CD4-positive, alpha-beta memory T cell (primary cell): ENCODE measurements at places on chromosomes 13 and 19.

DNA sequence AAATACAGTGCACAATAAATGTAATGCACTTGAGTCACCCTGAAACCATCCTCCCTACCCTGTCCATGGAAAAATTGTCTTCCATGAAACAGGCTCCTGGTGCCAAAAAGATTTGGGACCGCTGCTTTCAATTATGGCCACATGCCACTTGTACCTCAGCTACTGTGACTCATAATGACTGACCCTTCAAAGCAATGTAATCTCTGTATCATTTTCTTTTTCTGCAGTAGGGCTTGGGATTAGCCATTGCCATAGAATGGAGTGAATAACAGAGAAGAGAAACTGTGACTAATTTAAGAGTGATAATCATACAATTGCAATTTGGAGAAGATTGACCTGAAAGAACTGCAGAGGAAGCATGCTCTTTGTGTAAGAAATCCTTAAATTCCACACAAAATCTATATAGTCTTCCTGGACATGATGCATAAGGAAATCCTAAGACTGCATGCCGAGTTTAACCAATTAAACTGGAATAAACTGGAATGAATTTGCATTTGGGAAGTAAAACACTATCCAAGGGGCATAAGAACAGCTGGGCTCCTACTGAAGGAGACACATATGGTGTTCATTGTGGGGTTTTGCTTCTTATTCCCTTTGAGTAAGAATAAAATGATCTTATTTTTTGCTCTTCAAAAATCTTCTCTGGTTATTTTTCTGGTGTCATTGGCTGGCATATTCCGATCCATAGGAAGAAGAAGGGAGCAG lies 59.5 kb upstream of the SLC7A1 start:
- no peak for DNase-seq

DNA sequence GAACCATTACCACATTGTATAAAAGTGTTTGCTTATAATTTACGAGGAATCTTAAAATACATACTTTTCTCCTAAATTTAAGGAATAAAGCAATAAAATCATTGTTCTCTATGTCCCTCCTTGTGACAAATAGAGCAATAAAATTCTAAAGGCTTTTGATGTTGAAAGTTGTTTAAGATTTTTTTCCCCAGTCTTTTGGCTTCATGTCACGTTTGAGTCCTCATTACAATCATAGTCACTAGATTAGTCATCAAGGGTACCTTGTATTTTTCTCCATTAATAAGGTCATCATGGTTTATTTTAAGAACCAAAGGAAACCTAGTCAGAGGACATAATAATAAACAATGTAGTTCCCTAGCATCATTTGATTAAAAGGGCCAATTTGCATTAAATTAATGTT lies 3.2 kb downstream of the WBP4 start:
- DNase-seq: no peak

GRCh38 chr13:47869776-47870175 lies 131.3 kb downstream of the SUCLA2 start:
- no peak for DNase-seq

- no peak for DNase-seq
Observed at GRCh38 chr13:105471673-105472072, 1063.8 kb downstream of the EFNB2 start.

DNA sequence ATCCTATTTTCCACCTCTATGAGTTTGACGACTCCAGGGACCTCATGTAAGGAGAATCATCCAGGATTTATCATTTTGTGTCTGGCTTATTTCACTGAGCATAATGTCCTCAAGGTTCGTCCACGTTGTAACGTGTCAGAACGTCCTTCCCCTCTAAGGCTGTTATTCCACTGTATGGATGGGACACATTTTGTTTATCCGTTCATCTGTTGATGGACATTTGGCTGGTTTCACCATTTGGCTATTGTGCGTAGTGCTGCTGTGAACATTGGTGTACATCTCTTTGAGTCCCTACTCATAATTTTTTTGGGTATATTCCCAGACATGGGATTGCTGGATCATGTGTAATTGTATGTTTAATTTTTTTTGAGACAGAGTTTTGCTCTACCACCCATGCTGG lies 21.5 kb downstream of the CRTC1 start:
- DNase-seq: no peak

- DNase-seq: no peak
Observed at GRCh38 chr13:84912720-84913119, 886.5 kb downstream of the SLITRK6 start.

- no peak for DNase-seq
Observed at GRCh38 chr19:32924200-32924599, 47.6 kb downstream of the CEP89 start.

GRCh38 chr13:79003989-79004898 lies 345.3 kb upstream of the OBI1 start:
- no peak for DNase-seq

DNA sequence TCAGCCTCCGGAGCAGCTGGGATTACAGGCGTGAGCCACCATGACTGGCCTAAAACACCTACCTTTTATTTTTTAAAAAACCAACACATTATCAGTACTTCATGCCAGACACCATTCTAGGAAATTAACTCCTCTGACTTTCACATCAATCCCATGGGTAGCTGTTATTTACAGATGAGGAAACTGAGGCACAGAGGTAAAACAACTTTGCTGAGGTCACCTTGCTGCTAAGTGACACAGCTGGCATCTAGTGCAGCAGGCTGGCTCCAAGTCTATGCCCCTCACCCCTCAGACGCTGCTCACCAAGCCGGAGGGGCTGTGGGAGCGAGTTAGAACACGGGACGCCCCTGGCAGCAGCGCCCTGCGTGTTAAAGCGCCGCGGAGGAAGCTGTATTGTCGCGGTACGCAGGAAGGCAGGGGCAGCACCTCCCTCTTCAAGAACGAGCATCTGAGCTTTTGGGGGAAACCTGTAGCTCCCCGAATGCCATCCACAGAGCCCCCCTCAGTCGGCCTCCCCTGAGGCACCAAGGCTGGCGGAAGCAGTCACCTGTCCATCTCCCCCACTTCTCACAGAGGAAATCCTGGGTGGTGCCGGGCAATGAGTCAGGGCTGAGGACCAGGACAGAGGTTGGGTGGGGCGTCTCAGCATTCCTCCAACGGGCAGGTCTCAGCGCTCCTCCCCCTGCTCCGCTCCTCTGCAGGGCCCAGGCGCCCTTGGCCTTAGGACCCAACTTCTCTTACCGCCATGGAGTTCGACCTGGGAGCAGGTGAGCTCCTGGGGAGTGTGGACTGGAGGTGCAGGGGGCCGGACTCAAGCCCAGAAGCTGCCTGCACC lies at the start of gene C19orf33:
Gene C19orf33 (plus strand): TSS at position 735 of the 835 bp plus-strand sequence. CDS start 11 bp downstream, at position 746.
- no peak for DNase-seq

DNA sequence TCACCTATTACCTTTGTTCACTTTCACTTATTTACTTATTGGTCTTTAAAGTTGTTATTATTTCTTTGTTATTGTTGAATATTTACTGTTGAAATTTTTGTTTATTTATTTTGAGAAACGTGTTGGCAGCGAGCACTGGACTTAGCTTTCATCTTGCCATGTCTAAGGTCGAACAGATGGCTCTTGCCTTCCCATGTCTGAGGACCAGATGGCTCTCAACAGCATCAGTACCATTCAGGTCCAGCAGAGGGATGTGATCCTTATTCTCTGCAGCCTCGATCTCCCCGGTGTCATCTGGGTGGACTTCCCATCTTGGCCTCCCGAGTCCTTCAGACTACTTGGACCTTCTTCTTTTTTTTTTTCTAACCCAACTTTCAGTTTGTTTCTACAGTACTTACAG lies 1437.6 kb downstream of the UQCRFS1 start:
- no peak for DNase-seq

GRCh38 chr19:49854378-49855263 lies 3.7 kb downstream of the PTOV1 start:
- DNase-seq: no peak

DNA sequence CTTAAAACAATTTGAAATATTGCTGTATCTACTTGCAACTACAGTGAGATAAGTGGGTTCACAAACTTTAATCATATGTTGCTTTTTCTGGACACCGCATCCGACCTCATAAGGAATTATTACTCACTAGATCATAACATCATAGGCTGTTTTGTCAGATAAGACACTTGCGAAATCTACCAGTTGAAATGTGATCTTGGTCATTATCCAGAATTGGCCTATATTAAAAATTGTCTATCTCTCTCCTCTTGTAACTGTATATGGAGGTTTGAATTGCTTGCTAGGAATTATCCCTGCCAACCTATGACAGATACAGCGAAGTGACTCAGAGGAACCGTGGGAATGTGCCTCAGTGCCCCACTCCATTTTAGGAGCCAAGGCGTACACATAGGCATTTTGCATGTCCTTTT lies 117.0 kb upstream of the POSTN start:
- DNase-seq: no peak

GRCh38 chr19:46442808-46443450 lies 14.2 kb upstream of the PNMA8C start:
- DNase-seq: no peak

DNA sequence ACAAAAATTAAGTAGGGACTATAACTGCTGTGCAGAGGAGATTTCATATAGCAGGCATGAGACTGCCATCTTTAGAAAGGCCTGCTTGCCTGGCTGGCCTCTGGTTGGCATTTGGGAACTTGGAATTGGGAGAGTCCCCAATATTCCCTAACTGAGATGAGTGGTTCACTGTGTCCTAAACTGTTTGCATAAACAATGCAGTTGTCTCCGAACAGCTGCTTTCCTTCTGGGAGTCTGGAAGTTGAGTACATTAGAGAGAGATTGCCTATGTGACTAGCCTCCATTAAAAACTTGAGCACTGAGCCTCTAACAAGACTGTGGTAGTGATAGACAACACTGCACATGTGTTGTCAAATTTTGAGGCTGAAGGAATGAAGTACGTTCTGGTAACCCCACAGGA lies 47.4 kb downstream of the STOML3 start:
- no peak for DNase-seq

DNA sequence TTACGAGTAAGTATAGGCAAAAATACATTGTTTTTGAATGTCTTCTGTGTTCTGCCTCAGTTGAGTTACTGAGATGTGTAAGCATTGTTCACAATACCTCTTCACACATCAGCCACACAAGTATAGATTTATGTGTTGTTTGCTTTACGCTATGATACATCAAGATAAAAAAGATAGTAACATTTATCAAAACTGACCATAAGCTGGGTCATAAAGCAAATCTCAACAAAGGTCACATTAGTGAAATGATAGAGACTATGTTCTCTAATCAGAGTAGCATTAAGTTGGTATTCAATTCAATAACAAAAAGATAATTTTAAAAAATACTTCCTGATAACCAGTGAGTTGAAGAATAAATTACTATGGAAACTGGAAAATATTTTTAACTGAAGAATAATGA lies 127.5 kb downstream of the ZAR1L start:
- no peak for DNase-seq

GRCh38 chr13:75596657-75597182 lies 39.4 kb upstream of the LMO7 start:
- DNase-seq: no peak

GRCh38 chr13:74015137-74015536 lies 119.1 kb downstream of the KLF12 start:
- no peak for DNase-seq

DNA sequence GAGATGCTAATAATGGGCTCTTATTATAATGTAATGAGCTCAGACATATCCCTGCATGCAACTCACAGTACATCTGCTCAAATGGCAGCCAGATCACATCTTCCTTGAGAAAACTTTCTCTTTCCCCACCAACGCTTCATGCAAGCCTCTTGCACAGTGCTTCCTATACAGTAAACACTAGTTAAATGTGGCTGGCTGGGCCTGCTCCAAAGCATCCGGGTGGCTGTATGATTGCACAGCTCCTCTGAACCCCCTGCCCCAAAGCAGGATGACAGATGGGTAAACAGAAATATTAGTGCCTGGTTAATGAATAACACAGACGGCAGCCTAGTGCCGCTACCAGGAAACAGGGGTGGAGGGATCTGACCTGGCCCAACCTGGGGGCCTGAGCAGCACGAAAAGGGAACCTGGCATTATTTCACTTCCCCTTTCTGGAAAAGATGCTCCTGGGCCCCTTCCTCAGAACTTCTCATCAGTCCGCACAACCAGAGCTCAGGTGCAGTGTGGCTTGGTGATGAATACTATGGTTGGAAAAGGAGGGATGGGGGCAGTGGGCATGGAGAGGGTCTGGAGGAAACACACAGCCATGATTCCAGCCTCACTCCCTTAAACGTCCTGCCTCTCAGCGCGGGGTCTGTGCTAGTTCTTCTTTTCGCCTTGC lies 10.8 kb downstream of the FFAR2 start:
- no peak for DNase-seq

GRCh38 chr13:25762281-25762680 lies 289.5 kb downstream of the SHISA2 start:
- DNase-seq: no peak

GRCh38 chr19:39237200-39238184 lies 7.3 kb downstream of the IFNL3 start:
- no peak for DNase-seq

GRCh38 chr19:16370641-16371391 lies 46.2 kb downstream of the KLF2 start:
- DNase-seq: no peak

GRCh38 chr19:47315125-47315821 lies 5.6 kb downstream of the C5AR1 start:
- no peak for DNase-seq

DNA sequence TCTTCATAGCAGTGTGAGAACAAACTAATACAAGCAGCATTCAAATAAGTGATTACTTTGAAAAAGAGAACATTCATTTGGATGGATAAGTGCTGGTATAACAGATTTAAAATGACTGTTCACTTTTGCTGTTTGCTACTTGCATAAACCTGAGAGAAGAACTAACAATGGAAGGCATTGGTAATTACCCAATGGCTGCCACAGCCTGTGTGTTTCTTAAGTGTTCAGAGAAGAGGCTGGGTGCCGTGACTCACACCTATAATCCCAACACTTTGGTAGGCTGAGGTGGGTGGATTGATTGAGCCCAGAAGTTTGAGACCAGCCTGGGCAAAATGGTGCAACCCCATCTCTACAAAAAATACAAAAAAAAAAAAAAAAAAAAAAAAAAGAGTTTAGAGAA lies 4.9 kb upstream of the TEX26 start:
- DNase-seq: no peak

DNA sequence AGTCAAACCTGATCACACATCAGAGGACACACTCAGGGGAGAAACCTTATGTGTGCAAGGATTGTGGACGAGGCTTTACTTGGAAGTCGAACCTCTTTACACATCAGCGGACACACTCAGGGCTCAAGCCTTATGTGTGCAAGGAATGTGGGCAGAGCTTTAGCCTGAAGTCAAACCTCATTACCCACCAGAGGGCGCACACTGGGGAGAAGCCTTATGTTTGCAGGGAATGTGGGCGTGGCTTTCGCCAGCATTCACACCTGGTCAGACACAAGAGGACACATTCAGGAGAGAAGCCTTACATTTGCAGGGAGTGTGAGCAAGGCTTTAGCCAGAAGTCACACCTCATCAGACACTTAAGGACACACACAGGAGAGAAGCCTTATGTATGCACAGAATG lies 8.2 kb upstream of the ZNF527 start:
- DNase-seq: no peak
